ENCODE measurements at places on chromosomes 12 and 14.

DNA sequence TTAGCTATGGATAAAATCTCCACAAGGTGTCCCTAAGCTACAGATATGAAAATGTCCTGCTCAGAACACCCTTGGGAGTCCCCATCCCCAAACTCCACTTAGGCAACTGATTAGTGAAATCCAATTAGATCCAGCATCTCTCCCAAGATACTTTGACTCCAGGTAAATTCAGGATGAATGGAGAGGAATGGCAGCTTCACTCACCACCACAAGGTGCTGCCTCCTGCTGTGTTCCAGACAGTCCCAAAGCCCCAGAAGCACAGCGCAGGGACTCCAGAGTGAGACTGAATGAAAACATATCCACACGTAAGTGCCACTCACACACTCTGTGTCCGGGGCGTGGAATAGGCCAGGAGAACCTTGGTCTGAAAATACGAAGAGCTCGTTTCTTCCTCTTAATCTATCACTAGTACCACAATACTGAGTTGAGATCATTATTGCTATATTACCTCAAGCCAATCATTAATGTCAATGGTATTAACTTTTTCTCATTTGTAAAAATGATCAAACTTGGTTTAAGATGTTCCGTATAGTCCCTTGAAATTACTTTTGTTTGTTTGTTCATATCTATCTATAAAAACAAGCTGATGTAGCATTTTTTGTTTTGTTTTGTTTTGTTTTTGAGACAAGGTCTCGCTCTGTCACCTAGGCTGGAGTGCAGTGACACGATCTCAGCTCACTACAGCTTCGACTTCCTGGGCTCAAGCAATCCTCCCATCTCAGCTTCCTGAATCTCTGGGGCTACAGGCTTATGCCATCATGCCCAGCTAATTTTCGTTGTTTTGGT lies 70.0 kb upstream of the BICD1 start:
- DNase-seq = no peak

DNA sequence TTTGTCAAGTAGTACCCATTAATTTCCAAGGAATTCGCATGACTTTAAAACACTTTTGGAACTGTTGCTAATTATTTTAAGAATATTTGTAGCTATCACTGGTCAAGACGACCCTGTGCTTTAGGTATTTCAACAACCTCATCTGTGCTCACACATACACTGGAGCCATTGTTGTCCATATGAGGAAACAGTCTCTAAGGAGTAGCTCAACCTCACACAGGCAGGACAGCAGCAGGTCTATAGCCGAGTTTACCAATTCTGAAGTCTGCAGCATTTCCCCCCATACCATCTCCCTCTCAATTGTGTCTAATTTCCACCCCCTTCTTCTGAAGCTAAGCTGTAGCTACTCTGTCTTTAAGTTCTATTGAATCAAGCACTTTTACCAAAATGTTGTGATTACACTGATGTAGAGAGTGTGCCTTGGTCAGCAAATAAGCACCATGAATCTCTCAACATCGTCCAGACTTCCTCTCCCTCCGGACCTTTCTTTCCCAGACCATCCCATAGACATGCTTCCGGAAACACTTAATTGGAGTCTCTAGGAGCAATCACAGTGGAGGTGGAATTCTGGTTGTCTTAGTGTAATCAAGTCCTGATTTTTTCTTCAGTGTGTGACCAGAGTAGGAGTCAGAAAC lies 48.5 kb upstream of the NUAK1 start:
- no peak for DNase-seq

DNA sequence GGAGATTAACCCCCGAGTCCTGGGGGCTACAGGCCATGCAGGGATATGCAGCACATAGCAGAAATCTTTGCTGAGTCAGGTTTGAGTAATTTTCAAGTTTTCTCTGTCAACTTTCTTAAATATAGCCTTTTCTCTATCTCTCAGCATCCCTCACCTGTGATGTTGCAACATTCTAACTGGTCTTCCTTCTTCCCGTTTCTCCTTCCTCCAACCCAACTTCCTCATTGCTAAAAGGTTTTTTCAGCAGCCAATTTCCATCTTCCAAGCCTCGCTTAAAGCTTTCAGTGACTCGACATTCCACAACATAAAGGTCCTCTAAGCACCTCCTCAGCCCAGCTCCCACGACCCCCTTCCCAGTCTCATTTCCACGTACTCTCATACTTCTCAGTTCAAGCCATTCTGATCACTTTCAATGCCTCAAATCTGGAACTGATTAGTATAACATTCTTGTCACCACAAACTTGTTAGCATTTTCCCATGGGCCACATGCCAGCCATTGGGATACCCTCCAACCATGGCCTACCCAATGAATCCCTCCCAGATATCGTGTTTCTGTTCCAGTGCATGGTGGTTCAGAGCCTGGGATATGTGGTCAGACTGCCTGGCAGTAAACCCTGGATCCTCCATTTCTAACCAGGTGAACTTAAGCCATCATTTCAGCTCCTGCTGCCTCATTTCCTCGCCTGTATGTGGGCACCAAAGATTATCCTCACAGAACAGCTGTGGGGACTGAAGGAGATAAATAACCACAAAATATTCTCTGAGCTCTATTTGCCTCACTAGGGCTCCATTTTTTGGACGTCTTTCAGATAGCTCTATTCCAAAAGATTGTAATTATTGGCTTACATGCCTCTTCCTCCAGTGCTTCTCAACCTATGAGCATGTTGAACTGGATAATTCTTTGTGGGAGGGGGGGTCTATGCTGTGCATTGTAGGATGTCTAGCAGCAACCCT lies 65.8 kb downstream of the KCNK10 start:
- no peak for DNase-seq

- no peak for DNase-seq
These were observed 19.9 kb downstream of the SLC35F4 start for GRCh38 chr14:57845802-57846531.

GRCh38 chr12:10936506-10936905 lies 2.6 kb downstream of the TAS2R14 start:
- DNase-seq = no peak

DNA sequence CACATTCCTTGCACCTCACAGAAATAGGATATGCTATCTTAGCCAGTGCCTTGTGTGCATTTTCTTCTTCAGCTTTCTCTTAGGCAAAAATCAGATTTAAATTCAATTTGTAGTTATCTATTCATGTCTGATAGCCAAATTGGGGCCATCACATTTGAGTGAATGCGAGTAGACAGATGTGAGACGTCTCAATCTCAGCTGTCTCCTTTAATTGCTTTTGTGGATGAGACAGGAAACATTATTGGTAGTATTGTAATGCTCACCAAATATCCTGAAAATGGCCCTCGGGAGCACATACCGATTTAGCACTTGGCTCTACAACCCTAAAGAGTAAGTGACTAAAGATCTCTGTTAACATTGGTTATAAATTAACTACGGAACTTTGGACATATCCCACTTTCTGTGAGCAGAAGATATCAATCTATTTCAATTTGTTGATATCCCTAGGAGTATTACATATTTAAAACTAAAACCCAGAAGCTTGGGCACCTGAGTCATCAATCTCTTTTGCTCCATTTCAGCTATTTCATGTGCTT lies 1012.5 kb upstream of the TMEM132C start:
- DNase-seq = no peak

DNA sequence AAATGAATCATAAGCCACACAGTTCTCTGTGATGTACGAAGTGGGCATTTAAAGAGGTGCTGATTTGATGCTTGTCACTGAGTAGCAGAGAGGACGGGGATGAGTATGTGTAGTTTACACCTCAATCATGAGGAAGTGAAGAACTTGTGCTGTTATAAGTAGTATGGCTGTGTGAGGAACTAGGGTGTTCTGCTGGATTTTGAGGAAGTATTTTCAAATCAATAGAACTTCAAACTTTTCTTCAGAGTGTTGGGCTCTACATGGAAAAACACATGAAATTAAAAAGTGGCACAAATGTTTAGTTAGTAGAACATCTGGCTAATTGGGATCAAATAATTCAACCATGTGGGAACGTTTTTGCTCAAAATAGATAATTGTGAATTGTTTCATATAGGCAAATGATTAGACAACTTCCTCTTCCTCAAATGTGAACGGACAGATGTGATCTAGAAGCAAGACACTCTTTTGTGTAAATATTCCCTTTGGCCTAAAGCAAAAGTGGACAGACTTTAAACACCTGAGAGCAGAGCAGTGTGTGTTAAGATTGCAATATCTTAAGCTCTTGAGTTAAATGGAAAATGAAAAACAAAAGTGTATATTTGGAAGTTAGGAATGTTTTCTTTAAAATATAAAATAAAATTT lies 168.5 kb downstream of the NAV3 start:
- no peak for DNase-seq

DNA sequence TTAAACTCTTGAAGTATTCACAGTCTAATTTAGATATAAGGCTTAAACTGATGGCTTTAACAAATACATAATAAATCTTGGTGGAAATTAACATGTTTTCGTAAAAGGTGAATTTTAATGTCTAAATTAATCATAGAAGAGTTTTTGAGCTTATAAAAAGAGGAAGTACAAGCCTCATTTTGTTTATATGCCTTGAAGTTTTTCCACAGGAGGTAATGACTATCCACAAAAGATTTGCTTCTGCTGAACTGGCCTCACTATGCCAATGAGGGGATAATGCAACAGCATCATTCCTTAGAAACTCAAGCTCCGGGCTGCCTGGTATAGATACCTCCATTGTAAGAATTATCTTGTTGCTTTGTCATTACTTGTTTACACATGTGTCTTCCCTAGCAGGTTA lies 175.6 kb downstream of the DUSP6 start:
- no peak for DNase-seq

DNA sequence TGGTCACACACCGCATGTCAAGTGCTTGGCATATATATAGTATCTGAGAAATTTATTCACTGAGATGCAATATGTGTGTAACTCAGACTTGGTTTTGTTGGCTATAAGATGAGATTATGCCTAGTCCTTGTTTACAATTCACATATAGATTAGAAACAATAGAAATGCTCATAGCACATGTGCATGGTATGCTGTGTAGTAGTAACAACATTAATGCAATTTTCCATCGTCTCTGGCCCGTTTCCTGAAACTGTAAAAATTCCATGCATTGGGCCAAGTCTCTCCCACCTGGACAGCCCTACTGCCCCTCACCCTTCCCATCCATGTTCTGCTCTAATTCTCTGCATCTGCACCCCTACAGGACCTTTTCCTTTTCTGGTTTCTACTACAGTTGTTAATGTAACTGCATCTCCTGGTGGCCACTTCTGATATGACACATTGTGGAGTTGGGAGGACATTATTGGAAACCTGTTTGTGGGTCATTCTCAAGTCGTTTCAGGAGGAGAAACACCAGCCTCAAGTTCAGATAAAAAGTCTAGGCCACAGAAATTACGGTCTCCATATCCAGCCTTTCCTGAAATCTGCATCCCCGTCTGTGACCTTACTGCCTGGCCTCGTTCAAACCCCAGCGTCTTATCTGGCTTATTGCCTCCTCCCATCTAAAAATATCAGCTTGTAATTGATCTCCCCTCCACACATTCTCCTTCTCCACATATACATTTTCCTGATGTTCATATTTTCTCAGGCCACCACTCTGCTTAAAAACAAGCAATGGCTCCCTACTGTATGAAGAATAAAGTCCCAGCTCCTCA lies 37.5 kb downstream of the EMP1 start:
- no peak for DNase-seq

DNA sequence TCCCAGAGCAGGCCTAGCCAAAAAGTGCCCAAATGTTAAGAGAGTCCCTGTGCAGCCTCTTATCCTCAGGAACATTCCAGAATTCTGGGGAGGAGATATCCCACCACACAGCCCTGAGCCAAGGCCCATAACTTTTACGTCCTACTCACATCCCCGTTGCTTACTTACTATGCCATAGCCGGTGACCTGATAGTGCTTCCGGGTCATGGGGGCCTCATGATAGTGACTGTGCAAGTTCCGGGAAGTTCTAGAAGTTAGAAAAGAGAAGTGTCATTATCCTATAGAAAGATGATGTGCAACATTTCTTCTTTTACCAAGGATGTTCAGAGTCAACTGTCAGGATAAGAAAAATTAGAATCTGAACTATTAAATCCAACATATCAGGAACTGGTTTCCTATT lies 15.6 kb upstream of the NGB start:
- no peak for DNase-seq

DNA sequence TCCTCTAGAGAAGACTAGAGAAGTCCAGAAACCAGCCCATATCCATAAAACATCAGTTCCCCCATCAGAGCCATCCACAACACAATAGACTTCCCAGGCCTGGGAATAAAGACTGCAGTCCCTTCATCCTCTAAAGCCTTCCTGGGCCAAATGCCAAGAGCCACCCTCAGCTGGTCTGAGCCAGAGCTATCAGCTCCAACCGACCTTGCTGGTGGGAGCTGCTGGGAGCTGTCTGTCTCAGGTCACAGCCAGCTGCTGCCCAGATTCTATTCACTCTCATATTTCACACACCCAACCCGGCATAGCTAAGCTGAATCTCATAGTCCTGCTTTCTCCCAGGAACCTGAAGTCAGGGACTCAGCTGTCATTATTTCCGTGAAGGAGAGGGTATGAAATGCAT lies 10.9 kb upstream of the TFCP2 start:
- no peak for DNase-seq

DNA sequence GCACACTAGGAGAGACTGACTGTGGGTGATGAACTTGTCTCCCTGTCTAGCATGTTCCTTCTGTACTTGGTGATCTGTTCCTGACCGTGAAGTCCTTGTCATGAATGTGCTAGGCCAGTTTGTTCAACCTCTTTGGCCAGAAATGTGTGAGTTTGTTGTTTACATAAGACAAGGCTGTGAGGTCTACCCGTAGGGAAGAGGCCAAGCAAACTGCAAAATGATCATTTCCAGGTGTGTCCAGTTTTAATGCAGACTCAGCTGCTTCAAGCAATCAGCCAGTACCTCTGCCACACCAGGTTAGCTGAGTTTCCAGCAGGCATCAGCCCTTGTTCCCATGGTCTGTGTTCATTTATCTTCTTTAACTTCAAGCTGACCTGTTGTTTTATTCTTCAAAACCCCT lies 440.2 kb downstream of the FUT8 start:
- no peak for DNase-seq

DNA sequence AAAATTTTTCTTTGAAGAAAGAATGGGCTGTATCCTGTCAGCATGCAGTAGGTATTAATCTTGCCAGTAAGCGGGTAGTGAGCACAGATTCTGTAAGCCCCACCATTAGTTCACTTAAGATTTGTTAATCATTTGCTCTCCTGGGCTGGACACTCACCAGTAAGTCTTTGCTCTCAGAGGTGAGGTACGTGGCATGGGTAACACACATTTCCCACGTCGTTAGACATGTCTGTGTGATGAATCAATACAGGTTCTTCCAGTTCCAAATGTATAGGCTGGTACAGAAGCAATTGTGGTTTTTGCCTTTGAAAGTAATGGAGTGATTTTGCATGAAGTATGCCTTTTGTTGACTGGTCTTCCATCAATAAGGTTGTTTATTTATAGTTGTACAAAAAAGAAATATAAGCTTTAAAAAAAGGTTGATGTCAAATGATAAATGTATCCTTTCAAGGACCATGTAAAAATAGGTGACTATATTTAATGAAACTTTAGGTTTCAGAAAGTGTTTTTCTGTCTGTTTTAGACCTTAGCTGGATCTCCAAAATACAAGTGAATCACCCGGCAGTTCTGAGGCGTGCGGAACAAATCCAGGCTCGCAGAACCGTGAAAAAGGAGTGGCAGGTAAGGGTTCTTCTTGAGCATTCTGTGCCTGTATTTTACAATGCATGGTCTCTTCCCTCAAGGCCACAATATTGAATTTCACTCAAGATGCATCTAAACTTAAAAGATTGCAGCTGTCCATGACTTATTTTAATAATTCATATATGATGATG lies 45.5 kb downstream of the DERA start:
- DNase-seq = no peak

GRCh38 chr12:68591734-68592418 lies 18.8 kb upstream of the RAP1B start:
- no peak for DNase-seq
